ENCODE measurements at places on chromosomes 1 and 21.

DNA sequence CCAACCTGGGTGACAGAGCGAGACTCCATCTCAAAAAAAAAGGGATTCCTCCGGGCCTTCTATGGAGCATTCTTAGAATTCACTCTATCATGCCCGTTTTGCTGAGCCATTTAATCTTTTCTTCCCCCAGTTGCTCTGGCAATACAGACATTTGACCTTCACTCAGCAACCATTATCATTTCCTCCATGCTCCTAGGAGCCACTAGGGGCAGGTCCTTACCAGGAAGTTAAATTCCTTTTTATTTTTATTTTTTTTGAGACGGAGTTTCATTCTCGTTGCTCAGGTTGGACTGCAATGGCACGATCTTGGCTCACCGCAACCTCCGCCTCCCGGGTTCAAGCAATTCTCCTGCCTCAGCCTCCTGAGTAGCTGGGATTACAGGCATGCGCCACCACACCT, 9.7 kb upstream of the CGN start:
- no peak for DNase-seq

- no peak for DNase-seq
These were observed 7.3 kb upstream of the AMIGO1 start for GRCh38 chr1:109516872-109517271.

DNA sequence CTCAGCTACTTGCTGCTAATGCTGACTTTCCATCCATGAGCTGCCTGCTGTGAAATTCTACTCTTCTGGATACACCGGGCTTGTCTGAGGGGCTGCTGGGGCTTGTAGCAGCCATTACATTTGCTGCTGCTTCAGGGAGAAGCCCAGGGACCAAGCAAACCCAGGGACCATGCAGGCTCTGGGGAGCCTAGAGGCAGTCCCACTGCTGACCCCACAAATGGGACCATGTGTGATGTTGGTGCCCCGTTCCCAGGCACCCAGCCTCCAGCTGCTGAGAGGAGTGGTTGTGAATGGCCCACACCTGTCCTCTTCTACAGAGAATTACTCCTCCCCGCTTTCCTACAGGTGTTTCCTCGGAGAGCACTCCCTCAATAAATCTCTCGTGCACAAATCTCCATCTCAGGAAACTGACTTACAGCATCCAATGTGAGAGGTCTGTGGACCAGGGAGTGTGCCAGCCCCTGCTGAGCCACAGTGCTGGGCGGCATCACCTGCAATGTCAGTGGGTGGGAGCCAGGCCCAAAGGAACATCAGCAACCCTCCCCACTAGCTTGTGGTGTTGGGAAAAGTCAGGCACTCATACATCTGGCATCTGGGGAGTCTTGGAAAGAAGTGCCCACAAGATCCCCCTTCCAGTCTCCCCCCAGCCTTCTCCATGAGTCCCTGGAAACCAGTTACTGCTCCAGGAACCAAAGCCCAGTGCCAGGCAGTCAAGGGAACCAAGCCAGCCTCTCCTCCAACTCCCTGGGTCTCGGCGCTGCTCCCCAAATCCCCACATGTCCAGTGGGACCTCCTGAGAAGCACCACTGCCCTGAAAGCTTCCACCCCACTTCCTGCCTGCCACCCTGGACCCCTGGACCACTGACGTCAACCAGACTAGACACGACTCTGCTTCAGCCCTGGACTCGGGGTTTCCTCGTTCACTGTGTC, 65.1 kb downstream of the TCP10L start:
- no peak for DNase-seq

DNA sequence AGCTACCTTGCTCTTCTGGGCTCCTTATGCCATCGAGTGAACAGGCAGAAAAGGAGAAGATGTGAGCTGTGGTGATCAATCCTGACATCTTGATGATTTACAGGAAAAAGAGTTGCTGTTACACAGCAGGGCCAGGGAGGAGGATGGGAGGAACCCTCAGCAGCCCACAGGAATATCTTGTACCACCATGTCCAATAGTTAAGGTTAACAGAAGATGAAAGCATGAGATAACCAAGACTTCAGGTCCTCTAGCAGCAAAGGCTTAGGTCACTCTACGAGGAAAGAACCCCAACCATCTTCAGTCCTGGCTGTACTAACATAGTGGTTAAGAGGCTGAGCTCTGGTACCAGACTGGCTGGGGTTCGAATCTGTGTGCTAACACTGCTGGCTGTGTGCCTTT, 12.1 kb upstream of the SELENBP1 start:
- DNase-seq: peak; percentile 72

- no peak for DNase-seq
These were observed 6.7 kb downstream of the SPRR2E start for GRCh38 chr1:153087652-153088051.

- no peak for DNase-seq
These were observed 99.0 kb upstream of the LBR start for GRCh38 chr1:225526878-225527277.

- peak; percentile 37 for DNase-seq
These were observed 975.7 kb upstream of the ADGRL4 start for GRCh38 chr1:79982211-79982610.

DNA sequence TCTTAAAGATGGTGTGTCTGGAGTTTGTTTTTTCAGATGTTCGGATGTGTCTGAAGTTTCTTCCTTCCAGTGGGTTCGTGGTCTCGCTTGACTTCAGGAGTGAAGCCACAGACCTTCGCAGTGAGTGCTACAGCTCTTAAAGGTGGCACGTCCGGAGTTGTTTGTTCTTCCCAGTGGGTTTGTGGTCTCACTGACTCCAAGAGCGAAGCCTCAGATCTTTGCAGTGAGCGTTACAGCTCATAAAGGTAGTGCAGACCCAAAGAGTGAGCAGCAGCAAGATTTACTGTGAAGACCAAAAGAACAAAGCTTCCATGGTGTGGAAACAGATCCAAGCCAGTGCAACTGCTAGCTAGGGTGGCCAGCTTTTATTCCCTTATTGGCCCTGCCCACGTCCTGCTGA, 1430.4 kb upstream of the B3GALT2 start:
- DNase-seq: no peak

DNA sequence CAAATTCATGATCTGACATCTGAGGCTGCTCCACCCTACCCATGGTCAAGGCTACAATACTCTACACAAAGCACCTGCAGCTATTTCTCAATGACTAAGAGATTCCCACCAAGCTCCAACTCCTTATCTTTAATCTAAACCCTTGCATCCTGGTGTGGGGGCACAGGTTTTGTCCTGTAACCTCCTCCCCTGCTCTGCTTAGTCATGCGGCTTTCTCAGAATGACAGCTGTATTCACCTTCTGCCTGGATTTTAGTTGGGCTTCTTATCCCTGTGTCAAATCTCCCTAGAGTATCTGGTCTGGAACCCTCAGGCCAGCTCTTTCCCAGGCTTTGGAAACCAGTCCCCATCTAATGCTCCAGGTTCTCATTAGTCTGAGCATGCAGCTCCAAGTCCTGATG, 159.0 kb downstream of the BARHL2 start:
- DNase-seq: no peak

DNA sequence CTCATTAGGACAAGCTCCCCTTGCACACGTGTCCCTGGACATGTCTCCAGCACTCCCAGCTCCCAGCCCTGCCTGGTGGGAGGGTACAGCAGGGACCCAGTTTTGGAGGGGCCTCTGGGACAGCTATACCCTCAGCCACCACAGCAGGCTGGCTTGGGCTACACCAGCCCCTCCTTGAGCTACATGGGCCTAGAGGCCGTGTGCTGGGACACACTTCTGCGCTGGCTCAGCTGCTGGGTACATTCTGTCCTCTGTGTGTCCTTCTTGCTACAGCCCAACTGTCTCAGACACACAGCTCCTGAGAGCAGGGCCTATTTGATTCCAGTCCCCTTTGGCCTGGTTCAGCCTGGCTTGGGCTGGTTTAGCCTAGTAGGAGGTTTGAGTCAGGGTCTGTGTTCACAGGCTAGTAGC, 26.7 kb downstream of the DMAP1 start:
- no peak for DNase-seq

DNA sequence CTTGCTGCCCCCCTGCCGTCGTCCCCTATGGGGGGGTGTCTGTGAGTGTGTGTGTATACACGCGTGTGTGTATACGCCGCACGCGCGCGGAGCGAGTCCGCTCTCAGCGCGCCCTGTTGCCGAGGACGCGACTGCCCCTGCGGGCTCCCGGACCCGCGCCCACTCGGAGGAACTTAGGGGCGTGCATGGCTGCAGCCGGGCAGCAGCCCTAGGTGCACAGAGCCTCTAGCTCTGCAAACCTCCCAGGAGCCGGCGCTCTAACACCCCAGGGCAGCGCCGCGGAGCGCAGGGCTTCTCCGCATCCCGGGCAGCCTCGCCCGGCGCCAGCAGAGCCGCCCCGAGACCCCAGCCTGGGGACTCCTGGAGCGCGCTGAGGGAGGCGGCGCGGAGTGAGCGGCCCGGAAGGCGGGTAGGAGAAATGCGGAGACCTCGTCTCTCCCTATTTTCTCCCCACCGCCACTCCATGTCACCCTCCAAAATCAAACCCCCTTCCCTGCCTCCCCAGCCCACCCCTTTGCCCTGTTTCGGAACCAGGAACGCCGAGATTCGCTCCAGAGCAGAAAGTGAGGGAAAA, 574 bp downstream of the ITPKB start:
- DNase-seq: peak; percentile 84

All from osteoblast (primary cell).